ENCODE measurements at places on chromosomes 3 and 15. TPM values are rescaled to one million over a fixed set of nuclear protein-coding genes. Genes with fewer than 3 reads are reported as not detected.

The CCR4 gene
- total RNA-seq, result not detected

GRCh38 chr3:129286081-129286480 is 7.4 kb downstream of the HMCES start:
- no peak overlapping the region for H3K27ac ChIP-seq
- H3K27me3 ChIP-seq, result no peaks in the 10 kb centered on the region
- DNase-seq, result no peak
- peaks cover 30% of the 10 kb centered on the region for H3K36me3 ChIP-seq
- peaks cover 10% of the 10 kb centered on the region for H3K4me1 ChIP-seq

The LYZL4 gene
- not detected for total RNA-seq

DNA sequence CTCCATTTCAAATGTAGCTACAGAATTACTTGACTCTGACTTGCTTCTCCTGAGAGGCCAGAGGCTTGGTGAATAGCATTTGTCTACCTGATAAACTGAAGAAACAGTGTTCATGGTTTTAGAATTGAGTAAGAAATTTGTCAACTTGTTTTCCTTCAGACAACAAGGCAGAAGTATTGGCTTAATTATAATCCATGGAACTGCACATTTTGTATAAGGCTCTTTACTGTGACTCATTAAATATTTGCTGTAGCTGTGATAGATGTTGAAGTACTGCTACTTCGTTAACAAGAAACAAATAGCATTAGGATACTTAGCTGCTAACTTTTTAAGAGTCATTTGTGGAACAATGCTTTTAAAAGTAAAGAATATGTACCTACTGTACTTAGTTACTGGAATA is 4.6 kb downstream of the UNC13C start:
- no peak overlapping the region for H3K27ac ChIP-seq
- H3K27me3 ChIP-seq, result peaks cover 90% of the 10 kb centered on the region
- H3K4me3 ChIP-seq, result no peak overlapping the region
- no peak for DNase-seq

The OXSR1 gene
- 71.7 TPM for total RNA-seq

GRCh38 chr3:99599894-99600293 is 38.5 kb upstream of the COL8A1 start:
- no peak overlapping the region for H3K4me3 ChIP-seq
- H3K27me3 ChIP-seq, result no peaks in the 10 kb centered on the region
- no peak for DNase-seq
- no peaks in the 10 kb centered on the region for H3K36me3 ChIP-seq

DNA sequence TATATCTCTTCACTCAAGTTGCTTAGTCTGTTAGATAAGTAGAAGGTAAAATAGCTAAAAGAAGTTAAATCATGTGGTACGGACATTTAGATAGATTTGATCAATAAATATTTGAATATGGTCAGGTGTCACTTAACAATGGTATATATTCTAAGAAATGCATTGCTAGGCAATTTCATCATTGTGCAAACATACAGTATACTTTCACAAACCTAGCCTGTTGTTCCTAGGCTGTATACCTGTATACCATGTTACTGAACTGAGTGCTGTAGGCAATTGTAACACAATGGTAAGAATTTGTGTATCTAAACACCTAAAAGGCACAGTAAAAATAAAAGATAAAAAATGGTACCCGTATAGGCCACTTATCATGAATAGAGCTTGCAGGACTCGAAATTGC is 112.8 kb upstream of the CGNL1 start:
- peaks cover 46% of the 10 kb centered on the region for H3K36me3 ChIP-seq
- no peak overlapping the region for H3K4me3 ChIP-seq
- no peaks in the 10 kb centered on the region for H3K27me3 ChIP-seq
- no peak overlapping the region for H3K27ac ChIP-seq

The BHLHE40 gene
- 27.9 TPM for total RNA-seq

GRCh38 chr15:28888900-28889299 is 3.1 kb downstream of the APBA2 start:
- H3K27me3 ChIP-seq, result no peaks in the 10 kb centered on the region
- H3K4me3 ChIP-seq, result no peak overlapping the region
- DNase-seq, result no peak
- no peaks in the 10 kb centered on the region for H3K4me1 ChIP-seq
- peaks cover 6% of the 10 kb centered on the region for H3K36me3 ChIP-seq

GRCh38 chr3:147388700-147389580 is 17.4 kb downstream of the ZIC4 start:
- no peaks in the 10 kb centered on the region for H3K36me3 ChIP-seq
- no peak overlapping the region for H3K27ac ChIP-seq
- no peaks in the 10 kb centered on the region for H3K4me1 ChIP-seq
- DNase-seq, result no peak
- no peak overlapping the region for H3K4me3 ChIP-seq
- peaks cover 37% of the 10 kb centered on the region for H3K27me3 ChIP-seq

The PLA2G4E gene
- total RNA-seq, result 0.12 TPM

DNA sequence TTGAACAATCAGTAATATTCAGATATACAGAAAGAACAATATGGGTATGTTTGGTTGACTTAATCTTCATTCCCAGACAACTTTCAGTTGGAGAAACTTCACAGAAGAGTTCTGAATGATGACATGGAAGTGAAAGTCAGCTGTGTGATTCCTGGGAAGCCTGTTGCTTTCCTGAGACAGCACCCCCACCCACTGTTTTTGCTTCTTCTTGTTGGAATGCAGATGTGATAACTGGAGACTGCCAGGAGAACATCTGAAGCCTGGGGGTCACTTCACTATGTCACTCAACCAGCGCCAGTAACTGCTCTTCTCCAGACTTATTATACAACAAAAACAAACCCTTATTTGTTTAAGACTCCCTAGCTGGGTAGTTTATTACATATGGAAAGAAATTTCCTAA is 599.4 kb downstream of the ZIC1 start:
- DNase-seq, result no peak
- no peaks in the 10 kb centered on the region for H3K4me1 ChIP-seq
- H3K27ac ChIP-seq, result no peak overlapping the region
- no peak overlapping the region for H3K4me3 ChIP-seq
- H3K27me3 ChIP-seq, result peaks cover 56% of the 10 kb centered on the region
- H3K36me3 ChIP-seq, result no peaks in the 10 kb centered on the region

The GPR62 gene
- not detected for total RNA-seq
